ENCODE measurements at places on chromosomes 6 and 20.

GRCh38 chr6:134315974-134316441, 1.9 kb downstream of the SGK1 start:
- no peak for DNase-seq

DNA sequence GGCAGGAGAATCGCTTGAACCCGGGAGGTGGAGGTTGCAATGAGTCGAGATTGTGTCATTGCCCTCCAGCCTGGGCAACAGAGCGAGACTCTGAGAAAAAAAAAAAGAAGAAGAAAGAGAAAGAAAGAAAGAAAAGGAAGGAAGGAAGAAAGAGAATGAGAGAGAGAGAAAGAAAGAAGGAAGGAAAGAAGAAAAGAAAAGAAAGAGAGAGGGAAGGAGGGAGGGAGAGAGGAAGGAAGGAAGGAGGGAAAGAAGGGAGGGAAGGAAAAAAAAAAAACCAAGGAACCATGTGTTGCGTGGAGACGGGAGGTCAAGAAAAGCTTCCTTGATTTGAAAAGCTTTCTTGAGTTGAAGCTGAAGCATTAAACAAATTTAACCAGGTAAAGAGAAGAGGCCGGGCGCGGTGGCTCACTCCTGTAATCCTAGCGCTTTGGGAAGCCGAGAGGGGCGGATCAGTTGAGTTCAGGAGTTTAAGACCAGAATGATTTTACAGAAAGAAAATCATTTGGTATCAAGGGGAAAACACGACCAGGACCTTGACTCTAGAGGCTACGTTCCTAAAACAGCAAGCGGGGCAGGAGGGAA, 90.5 kb upstream of the PRSS16 start:
- no peak for DNase-seq

- no peak for DNase-seq
Observed at GRCh38 chr20:18589941-18590674, 2.3 kb downstream of the DTD1 start.

DNA sequence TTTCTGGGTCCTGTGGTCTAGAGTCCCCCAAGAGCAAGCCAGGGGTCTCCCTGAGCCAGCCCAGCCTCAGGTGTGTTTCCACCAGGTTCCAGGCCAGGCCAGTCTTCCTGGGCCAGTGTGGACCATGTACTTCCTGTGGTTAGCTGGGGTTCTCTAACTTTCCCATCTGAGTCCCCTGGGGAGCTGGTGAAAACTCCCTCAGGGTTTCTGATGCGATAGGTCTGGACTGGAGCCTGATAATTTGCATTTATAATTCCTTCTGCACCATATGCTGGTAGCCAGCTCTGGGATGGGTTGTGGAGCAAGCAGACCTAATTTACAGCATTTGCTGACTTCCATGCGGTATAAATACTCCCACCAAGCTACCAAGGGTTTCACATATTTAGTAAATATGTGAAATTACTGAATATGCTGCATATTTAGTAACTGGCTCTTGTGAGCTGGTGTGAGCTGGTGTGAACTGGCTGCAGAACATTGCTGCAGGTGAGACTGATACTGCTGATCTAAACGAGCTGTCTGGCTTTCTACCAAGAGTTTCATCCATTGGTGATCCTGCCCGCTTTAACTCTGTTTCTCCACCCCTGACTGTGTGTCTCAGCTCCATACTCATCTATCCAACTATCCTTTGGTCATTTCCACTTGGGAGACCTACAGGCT, 62.6 kb downstream of the RIN2 start:
- DNase-seq, result peak; percentile 64

GRCh38 chr6:29552512-29553051, 7.0 kb downstream of the UBD start:
- DNase-seq, result peak; percentile 4

DNA sequence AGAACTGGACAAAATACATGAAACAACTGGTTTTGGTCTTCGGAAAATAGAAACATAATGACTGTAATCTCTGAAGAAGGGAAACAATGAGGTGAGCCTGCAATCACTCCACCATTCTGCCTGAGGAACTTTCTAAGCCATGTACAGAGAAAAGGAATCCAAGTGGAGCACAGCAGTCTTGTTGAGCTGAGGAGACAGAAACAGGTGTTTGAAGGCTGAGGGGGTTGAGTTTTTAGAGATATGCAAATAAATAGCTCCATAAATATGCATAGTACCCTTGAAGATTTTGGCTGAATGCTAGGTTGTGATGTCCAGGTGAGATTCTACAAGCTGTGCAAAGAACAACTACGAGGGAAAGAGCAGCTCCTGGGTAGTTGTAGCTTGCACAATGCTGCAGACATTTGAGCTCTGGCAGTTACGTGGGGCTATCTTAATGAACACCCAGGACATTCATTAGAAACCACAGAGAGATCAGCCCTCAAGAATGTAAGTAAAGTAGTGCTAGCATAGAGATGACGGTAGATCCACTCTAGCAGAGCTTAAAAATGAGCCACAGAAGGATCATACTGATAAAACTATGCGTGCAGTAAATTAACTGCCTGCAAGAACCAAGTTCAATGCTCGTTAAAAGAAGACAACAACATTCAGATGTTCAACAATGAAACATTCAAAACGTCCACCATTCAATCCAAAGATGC, 24.3 kb downstream of the TUBB2B start:
- DNase-seq, result no peak

DNA sequence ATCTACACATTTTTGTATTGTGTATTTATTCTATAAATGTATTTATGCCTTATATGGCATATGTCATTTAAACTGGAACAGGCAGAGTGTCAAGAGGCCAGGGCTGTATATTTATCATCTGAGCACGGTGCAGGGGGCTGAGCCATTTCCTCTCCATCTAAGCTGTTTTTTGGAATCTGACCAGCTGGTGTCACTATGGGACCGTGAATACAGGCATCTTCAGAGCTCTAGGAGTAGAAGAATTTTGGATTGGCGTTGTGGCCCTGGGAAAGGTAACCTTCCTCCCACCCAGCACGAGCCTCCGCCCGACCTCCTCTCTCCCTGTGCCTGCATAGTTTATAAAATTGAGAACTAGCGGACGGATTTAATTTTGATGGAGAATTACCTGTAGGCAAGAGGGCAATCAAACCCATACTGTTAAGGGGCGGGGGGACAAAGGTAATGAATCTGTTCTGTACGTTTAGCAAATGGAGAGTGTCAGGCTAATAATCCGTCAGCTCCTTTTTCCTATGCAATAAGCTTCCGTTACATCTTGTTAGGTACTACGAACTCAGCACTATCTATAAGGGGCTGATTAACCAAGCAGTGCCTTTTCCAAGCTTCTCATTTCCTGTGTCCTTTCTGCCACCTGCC, 29.0 kb upstream of the EEF1E1 start:
- peak; percentile 70 for DNase-seq

DNA sequence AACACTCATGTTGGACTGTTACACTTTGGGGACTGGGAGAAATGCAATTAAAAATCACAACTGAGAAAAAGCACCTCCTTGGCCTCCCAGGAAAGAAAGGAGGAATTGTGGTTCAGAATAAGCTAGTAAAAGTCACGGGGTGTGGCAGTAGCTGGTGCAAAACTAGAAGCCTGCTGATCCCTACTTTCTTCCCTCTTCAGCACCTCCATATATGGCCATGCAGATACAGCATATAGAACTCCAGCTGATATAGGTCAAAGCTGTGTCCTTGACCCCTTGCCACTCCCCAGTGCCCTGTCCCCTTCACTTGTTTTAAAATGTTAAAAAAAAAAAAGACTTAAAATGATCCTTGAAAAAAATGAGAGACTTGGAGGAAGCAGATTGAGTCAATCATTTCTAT, 5.5 kb upstream of the FLRT3 start:
- DNase-seq, result no peak

GRCh38 chr6:112029045-112029822, 24.7 kb upstream of the CCN6 start:
- DNase-seq, result peak; percentile 72

GRCh38 chr20:59631751-59632540, 27.6 kb downstream of the PHACTR3 start:
- no peak for DNase-seq

DNA sequence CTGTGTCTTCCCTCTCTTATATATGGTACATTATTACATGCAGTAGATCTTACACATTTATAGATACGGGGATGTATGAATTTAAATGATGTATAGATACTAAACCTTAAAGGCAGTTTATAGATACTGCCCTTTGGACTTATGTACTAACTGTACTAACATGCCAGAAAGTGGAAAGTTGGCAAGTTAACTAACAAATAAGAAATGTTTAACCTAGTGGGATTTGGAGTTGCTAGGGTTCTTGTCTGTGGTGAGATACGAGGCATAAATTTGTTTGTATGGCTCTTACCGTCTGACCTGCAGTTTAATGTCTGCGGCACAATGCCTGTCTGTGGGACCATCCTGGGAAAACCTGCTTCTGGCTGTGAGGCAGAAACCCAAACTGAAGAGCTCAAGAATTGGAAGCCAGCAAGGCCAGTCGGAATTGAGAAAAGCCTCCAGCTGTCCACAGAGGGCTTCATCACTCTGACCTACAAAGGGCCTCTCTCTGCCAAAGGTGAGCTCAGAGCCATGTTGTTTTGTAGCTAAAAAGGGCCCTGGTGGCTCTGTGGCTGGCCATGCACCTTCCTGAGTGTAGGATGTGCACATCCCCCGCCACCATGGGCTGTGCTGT, 62.9 kb upstream of the SLC22A1 start:
- DNase-seq, result no peak

- no peak for DNase-seq
Observed at GRCh38 chr6:46486181-46486580, 5.1 kb downstream of the RCAN2 start.

DNA sequence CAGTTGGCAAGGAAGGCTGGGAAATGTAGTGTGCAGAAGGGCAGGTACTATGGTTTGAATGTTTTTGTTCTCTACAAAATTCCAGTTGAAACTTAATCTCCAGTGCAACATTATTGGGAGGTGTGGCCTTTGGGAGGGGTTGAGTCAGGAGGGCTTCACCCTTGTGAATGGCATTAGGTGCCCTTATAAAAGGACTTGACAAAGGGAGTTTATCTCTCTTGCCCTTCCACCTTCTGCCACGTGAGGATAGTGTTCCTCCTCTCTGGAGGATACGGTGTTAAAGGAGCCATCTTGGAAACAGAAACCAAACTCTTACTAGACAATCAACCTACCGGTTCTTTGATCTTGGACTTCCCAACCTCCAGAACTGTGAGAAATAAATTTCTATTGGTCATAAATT, 82.2 kb upstream of the LRFN2 start:
- no peak for DNase-seq

DNA sequence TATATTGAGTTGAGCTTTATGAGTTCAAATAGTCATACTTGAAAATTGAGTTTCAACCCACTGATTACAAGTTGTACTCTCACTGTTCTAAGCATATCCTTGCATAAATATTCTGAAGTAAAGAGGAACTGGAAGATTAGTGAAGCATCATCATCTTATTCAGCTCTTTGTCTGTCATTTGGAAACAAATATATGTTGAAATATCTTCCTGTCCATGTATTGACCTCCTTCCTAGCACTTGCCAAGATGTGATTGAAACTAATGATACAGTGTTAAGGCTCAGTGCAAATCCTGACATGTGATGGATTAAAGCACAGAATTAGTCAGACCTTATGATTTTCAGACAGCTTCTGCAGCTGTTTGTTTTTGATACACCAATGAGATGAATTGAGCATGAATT, 434.3 kb downstream of the TBC1D32 start:
- no peak for DNase-seq

GRCh38 chr20:25040438-25040831, 17.5 kb downstream of the ACSS1 start:
- no peak for DNase-seq

DNA sequence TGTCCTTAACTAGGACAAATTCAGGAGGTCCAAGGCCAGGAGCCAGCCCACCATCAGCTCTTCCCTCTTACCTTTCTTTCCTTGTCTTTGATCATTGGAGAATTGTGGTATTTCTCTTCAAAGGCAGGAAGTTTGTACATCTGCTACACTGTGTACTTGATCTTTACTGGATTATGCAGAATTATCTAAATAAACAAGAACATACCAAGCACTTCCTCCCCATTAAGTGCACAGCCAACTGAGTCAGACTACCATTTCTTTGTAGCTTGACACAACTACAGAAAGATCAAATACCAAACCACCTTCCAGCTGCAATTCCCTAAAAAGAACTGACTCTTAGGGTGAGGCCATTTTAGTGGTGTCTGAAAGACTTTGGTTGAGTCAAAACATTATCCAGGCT, 195.1 kb downstream of the HDGFL1 start:
- no peak for DNase-seq

GRCh38 chr6:103107985-103108384, 1714.5 kb downstream of the GRIK2 start:
- DNase-seq, result no peak

- no peak for DNase-seq
Observed at GRCh38 chr6:89597372-89597771, 41.2 kb downstream of the LYRM2 start.

GRCh38 chr20:29873946-29874345, 1383.5 kb upstream of the DEFB115 start:
- DNase-seq, result peak; percentile 1

DNA sequence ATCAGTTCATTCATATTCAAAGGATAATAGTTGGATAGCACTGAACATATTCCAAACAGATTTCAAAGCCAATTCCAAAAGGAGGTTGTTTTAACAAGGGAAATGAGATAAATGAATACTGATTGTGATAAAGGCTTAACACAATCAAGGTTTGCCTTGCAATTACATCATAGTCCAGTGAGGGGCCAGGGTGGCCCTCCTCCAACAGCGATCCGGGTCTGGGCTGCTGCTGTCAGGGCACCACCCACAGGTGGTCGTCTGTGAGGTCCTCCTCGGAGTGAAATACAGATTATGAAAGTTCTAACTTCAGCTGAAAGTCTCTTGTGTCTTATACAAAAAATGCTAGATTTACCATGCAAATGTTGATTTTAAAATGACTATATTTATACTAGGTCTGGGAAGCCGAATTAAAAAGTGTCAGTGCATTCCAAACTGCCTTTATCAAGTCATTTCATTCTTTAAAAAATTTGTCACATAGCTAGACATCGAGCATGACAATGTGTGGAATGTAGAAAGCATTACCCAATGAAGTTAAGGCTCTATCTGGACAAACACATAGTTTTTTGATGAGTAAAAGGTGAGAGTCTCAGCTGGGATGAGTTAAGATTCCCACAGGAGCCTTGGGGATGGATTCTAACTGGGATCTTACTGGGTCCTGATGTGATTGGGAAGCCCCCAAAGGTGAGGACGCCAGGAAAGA, 65.9 kb upstream of the SLC22A23 start:
- no peak for DNase-seq

- DNase-seq, result no peak
Observed at GRCh38 chr6:36673882-36674281, 4.6 kb upstream of the CDKN1A start.

- DNase-seq, result no peak
Observed at GRCh38 chr6:28349344-28349891, 329 bp upstream of the ZKSCAN3 start.

GRCh38 chr6:30891816-30892538, 7.7 kb downstream of the DDR1 start:
- no peak for DNase-seq

GRCh38 chr6:4591218-4591617, 185.0 kb upstream of the CDYL start:
- DNase-seq, result no peak

- no peak for DNase-seq
Observed at GRCh38 chr20:63534831-63535651, 2.1 kb downstream of the PTK6 start.

- DNase-seq, result no peak
Observed at GRCh38 chr6:85810558-85810957, 167.9 kb upstream of the SYNCRIP start.

All from NCI-H524 (cell line).